ENCODE measurements at places on chromosomes 12 and 14.
A peak's percentile ranks its signal among the peaks of the same experiment; 100 is the strongest.

DNA sequence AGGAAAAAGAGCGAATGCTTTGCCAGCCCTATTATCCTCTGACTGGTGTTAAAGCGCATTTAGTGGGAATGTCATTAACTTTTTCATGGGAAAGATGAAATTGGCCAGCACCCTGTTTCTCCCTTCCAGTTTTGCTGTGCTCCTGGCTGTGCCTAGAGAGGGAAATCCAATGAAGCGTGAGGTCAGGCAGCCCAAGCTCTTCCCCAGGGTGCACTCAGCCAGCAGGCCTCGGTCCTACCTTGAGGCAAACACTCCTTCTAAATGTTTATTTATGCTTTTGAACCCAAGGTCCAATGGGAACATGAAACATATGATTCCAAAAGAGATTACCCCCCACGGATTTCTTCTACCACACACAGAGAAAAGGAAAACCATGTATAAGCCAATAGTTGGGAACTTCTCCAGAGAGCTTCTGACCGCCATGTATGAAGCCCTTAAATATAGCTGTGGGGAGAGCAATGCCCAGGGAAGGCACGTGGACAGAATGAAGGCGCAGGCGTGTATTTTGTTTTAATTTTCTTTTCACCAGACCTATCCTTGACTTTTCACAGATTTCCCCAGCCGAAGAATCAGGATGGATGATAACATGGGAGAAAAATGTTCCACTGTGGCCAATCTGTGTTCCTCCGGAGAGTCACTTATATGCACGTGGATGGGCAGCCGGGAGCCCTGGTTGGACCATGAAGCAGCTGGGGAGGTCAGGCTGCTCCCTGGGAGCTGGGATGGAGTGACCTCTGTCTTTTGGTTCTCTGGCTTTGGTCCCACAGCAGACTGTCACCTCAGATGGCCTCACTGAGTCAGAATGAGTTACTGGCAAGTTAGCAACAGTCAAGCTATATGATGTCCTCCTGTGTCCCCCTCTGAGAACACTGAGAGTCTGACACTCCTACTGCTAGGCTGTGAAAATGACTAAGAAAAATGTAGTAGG, 37.3 kb downstream of the GPR135 start:
- DNase-seq = no peak

- DNase-seq = no peak
Measured at GRCh38 chr12:6074979-6075585, 49.4 kb downstream of the VWF start.

- no peak for DNase-seq
Measured at GRCh38 chr12:79023261-79023660, 158.7 kb downstream of the SYT1 start.

GRCh38 chr12:133231001-133231400, 4.7 kb downstream of the ANHX start:
- DNase-seq = no peak

- DNase-seq = no peak
Measured at GRCh38 chr12:89833337-89834252, 125.0 kb upstream of the ATP2B1 start.

DNA sequence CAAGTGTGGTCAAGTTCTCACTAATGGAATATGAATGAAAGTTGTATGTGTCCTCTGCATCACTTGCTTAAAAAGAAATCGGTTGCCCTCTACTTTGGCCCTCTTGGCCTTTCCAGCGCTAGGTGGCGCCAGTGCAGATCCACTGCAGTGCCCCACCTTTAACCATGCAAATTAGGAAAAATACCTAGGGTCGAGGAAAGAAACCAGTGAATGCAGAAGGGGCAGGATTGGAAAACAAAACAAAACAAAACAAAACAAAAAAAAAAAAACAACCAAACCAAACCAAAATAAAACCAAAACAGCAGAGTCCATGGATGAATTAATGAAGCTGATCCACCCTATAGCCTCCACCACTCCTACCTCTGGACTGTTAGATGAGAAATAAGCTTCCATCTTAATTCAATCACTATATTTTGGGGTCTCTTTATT, 12.9 kb upstream of the NEMF start:
- peak; percentile 76 for DNase-seq

GRCh38 chr14:65150898-65151608, 48.7 kb upstream of the MAX start:
- DNase-seq = peak; percentile 37

DNA sequence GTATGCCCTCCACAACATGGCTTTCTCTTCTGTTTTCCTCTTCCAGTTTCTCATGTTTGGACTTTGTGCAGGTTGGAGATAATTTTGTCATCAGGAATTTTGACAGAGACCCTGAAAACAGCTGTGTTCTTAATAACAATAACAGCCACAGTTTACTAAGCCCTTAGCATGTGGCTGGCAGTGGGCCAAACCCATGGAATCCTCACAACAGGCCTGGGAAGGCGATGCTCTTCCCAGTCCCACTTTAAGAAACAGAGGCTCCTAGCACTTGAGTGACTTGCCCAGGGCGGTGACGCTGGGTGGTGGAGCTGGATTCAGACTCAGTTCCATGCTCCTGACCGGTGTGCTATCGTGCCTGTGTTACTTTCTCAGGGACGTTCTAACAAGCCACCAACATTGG, 20.1 kb upstream of the PLEKHG3 start:
- DNase-seq = no peak

DNA sequence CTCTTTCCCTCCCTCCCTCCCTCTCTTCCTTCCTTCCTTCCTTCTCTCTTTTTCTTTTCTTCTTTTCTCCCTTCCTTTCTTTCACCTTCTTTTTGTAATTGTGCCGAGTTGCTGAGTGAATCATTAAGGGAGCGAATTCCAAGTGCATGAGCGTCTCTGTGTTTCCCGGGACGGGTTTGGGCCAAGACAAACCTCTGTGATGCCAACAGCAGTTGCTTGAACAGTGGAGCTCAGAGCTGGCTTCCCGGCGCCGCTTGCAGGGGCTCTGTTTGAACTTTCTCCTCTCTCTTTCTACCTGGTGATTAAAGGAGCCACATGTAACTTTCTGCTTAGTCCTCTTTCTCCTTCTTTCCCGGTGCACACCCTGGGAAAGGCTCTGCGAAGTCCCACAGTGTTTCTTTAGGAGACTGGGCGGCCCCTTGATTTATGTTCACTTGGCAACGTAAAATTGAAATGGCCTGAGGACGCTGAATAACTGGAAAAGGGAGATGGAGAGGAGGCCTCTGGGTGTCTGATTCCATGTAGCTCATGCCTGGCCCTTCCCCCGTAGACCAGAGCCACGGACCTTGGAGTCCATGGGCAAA, 33.7 kb upstream of the MAP1LC3B2 start:
- DNase-seq = no peak

GRCh38 chr12:48858043-48858442, 6.1 kb upstream of the DDX23 start:
- no peak for DNase-seq

DNA sequence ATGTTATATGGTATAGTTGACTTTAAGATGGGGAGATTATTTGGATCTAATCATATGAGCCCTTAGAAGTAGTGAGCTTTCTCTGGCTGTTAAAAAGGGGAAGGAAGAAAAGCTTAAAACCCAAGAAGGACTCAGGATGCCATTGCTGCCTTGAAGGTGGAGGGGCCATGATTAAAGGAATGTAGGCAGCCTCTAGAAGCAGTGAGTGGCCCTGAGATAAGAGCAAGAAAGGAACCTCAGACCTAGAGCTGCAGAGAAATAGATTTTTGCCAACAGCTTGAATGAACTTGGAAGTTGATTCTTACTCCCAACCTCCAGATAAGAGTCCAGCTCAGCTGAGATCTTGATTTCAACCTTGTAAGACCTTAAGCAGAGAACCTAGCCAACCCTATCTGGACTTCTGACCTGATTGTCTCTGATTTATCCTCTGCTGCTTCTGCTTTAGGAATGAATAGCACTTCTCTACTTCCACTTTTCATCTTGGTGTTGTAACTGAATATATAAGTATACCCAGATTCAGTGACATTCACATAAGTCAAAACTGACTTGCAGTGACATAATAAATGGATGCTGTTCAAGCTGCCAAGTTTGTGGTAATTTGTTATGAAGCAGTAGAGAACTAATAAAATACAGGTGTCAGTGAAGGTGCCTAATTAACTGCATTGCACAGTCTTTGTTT, 33.5 kb downstream of the RAD51B start:
- DNase-seq = no peak

DNA sequence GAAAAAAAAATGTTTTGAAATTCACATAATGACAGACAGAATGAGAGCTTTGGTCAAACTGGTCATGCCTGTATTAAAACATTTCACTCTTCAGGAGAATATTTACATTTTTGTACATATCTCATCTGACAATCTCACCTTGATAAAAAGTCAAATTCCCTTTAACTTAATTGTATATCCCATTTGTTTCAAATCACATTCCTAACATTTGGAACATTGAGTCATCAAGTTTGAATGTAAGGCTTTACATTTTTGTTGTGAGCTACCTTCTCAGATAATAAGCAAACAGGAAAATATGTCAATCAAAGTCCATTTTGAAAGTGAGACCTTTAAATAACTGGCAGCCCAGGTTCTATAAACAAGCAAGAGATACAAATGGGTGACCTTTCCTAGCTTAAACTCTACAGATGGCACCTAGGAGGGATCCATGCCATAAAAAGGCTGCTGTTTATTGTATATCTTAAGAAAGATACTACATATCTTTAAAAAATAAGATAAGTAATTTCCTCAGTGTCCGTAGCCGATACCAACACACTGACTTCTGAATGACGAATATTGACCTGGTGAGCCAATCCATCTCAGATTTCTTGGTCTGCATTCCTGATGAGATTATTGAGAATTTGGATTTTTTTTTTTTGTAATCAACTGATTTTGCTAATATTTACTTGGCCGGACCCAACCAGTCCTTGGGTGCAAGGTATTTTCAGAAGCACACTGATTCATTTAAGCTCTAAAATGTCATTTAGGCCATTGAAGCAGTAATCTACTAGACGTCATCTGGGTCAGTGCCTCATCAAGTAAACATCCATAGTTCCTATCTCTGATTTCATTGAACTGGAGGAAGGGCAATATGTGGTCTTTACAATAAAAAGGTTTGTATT, 259.6 kb downstream of the BTG1 start:
- no peak for DNase-seq

- no peak for DNase-seq
Measured at GRCh38 chr14:31465111-31465510, 7.8 kb upstream of the DTD2 start.

DNA sequence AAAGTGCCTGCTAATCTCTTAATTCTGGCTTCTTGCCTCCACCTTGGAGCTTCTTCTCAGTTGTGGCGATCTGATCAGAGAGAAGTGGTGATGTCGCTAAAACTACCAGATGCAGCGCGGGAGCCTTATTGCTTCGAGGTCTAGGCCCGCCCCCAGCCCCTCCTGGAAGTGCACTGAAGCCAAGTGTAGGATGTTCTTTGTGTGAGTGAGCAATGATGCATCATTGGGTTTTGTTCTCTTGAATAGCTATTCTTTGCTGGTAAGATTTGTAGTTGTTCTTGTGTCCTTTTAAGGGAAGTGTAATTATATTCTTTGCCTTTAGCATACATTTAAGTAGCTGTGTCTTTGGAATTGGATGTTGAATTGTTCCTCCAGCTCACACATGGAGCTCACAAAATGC, 35.8 kb downstream of the MTHFD1 start:
- no peak for DNase-seq

DNA sequence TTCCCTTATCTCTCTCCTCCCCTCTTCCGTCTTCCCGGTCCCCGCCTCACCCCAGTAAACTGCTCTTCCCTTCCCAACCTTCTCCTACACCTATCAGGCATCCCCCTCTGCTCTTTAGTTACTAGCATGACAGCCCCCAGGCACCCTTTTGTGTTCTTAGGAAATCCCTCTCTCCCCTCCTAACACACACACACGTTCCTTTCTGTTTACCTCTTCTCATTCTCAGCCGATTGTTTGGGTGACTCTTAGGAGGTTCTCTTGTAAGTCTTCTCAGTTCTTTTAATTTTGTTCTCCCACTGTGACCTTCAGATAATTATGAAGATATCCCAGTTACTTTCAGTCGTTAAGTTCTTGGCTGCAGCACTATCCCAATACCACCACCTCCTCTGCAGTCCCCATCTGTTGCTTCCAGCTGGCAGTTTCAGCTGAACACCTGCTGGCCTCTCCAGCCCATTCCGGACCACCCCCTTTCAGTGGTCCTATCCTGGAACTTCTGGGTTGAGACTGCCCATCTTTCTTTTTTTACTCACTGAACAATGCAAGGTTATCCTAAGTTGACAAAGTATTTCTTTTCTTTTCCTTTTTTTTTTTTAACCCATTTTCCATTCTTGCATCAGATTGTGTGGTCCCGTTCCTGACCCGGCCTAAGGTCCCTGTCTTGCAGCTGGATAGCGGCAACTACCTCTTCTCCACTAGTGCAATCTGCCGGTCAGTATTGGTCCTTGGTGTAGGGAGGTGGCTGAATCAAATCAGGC, 711 bp downstream of the MARS1 start:
- no peak for DNase-seq

- DNase-seq = no peak
Measured at GRCh38 chr12:38258411-38258810, 58.2 kb upstream of the ALG10B start.

DNA sequence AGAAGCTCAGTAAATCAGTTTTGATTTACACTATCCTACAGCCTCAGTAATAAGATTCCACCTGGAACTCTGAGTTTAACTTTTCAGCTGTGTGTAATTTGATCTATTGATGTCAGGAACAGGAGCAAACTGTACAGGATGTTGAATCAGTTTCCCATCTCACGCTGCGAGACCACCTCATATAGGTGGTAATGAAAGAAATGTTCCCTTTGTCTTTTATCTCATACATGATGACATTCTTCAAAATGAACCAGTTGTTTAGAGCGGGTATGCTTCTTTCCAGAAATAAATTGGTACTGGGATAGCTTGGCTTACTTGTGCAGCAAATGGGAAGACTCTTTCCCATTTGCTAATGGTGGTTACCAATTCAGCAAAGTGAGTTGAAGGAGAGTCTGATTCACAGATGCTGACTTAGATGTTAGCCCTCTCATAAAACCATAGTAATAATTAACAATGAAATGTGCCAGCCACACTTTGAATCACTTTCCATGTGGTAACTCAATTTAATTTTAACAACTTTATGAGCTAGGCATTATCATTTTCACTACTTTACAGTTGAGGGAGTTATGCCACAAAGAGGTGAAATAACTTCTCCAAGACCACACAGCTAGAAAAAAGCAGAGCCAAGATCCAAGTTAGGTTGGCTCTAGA, 251.5 kb downstream of the PAWR start:
- no peak for DNase-seq

- DNase-seq = no peak
Measured at GRCh38 chr12:68242777-68243176, 10.6 kb downstream of the IL22 start.

- no peak for DNase-seq
Measured at GRCh38 chr14:42742084-42742483, 1135.4 kb downstream of the LRFN5 start.

DNA sequence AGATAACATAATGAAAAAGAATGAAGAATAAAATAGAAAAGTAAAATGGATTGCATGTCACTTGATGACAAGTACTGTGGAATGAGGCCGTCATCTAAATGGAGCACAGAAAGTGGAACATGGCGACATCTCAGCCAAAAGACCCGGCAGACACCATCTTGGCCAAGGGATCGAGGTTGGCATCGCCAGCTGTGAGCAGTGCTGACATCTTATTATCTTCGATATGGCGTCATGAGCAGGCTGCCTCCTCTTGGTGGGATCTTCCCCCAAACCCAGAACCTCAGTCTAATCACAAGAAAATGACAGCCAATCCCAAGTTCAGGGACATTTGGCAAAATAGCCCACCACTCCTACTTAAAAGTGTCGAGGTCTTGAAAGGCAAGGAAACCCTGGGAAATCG, 15.1 kb downstream of the SERPINA5 start:
- DNase-seq = no peak

Measured in retina (tissue), 1 donor.